Activated B cell treated with CpG ODN at 0.5 μM for 24 hours (primary cell): ENCODE measurements at places on chromosomes 4 and X. TPM values are rescaled to one million over a fixed set of nuclear protein-coding genes. Genes with fewer than 3 reads are reported as not detected.

- H3K4me1 ChIP-seq = peaks cover 10% of the 10 kb centered on the region
- no peaks in the 10 kb centered on the region for H3K27me3 ChIP-seq
- no peak overlapping the region for H3K27ac ChIP-seq
Measured at GRCh38 chrX:51420610-51421009, 75.8 kb downstream of the NUDT11 start.

- no peak overlapping the region for H3K27ac ChIP-seq
- no peaks in the 10 kb centered on the region for H3K36me3 ChIP-seq
- H3K4me3 ChIP-seq = no peak overlapping the region
- H3K4me1 ChIP-seq = peaks cover 14% of the 10 kb centered on the region
Measured at GRCh38 chr4:101756181-101756580, 34.3 kb upstream of the BANK1 start.

The IL2RG gene
- total RNA-seq = 261 and 264 TPM in 2 replicates

- DNase-seq = no peak
- H3K4me1 ChIP-seq = no peaks in the 10 kb centered on the region
- no peak within 1 kb of the TSS for H3K4me3 ChIP-seq
- H3K36me3 ChIP-seq = no peaks in the 10 kb centered on the region
- H3K27me3 ChIP-seq = no peaks in the 10 kb centered on the region
Measured at GRCh38 chr4:165053645-165054044, at the start of gene TRIM75. TRIM75 (plus strand) TSS chr4:165053866; CDS start chr4:165059148, 5,282 bp downstream.

DNA sequence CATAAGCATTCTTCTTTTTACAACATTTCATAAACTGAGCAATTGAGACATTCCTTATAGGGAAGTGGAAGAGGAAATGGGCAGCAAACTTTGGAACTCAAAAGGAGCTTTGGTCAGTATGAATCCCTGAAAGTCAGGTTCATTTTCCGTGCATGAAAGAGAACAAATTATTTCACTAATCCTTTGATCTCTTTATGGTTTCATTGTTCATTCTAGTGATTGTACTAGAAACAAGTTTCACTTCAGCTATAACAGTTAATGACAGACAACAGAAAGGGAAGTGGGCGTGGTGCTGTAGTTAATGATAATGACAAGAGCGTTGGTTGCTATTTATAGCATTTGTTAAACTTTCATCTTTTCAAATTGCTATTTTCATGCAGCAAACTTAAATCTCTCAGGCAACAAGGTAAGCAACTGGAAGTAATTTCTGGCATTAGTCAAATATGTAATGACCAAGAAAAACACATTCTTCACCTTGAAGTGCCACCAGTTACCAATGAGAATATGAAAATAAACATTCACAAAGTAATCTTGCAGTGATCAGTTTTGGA lies 98.4 kb downstream of the AREG start:
- DNase-seq = no peak
- H3K36me3 ChIP-seq = no peaks in the 10 kb centered on the region
- no peak overlapping the region for H3K27ac ChIP-seq
- H3K27me3 ChIP-seq = no peaks in the 10 kb centered on the region
- H3K4me1 ChIP-seq = peaks cover 2% of the 10 kb centered on the region

The PGAM4 gene
- total RNA-seq = not detected in 2 replicates
